ENCODE measurements at places on chromosomes 12 and 14.

DNA sequence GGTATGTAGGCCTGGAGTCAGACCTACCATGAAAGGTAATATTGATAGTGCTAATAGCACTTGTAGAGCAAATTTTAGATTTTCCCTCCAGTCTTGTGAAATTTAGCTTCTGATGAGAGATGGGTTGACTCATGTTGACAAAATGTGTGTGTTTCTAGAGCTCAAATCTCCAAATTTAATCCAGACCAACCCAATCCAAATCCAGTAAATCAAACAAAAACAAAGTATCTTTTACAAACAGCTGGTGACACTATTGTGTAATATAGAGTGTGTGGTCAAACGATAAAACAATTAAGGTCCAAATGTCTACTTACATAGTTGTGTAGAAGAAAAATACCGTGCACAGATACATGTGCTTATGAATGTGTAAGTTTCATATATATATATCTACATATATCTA, 63.4 kb upstream of the KITLG start:
- DNase-seq = no peak

DNA sequence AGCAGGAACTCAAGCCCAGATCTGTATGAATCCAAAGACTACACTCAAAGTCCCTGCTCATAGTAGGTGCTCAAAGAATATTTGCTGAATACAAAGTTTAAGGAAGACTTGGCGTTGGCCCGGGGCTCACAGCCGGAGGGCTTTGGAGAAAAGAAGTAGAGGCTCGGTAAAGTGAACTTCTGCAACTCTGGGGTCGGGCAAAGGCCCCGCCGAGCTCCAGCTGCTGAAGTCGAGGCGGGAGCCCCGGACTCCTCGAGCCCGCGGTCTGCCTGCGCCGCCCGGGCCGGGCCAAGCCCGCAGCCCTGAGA, 335 bp downstream of the GCN1 start:
- DNase-seq = no peak

GRCh38 chr12:5498076-5498475, 66.2 kb downstream of the NTF3 start:
- no peak for DNase-seq

GRCh38 chr12:56677680-56678079, 10.4 kb downstream of the PTGES3 start:
- no peak for DNase-seq

- DNase-seq = no peak
Measured at GRCh38 chr12:10873378-10873777, 10.7 kb downstream of the PRH1 start.

GRCh38 chr12:124685689-124686369, 118.4 kb upstream of the NCOR2 start:
- DNase-seq = no peak

DNA sequence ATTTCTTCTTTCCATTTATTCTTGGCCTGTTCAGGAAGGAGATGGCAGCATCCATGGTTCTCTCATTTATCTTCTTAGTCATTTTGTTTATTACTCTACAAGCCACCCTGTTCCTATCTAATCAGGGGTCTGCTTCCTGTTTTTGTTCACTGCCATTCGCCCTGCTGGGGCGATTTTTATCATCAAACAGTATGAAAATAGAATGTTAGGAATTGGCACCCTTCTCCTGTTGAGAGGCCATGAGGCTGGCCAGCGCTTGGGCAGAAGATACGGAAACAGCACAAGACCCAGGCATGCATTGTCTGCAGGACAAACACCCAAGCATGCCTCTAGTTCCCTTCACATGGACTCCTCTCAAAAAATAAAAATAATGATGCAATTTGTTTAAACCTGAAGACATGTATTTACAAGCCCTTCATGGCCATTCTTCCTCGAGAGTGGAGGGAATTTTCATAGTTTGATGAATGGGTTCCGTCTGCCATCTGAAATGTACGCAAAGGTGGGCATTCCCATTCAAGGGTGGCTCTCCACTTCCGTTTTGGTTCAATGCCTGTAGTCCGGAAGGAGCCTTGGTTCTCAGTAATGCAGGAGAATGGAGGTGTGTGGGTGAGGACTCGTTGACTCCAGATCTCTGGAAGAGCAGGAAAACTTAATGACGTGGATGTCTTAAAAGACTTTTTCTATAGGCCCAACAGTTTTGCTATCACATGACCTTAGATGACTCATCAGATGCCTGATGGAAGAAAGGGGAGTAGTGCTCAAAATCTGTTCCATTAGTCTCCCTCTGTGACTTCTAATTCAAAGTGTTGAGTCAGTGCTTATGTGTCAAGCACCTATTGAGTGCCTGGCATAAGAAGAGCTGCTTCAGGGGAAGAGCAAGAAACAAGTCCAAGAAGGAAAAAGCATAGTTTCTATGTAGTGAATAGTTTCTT, 252.4 kb upstream of the TBX3 start:
- DNase-seq = no peak

- no peak for DNase-seq
Measured at GRCh38 chr12:12718381-12718759, 1.2 kb downstream of the CDKN1B start.

DNA sequence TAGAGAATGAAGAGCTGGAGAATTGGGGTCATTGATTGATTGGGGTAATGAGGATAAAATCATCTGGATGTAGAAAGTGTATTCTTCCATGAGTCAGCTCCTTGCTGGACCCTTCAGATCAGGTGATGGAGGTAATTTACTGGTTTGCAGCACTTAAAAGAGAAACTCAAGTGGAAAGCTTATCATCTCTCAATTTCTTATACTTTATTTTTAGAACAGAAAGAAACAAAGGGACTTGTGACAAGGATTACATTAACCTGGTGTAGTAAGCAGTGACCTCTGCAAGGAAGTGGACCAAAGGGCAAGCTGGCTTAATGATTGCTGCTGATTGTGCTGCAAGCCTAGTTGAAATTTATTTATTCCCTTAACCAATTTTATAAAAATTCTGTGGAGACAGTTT, 405.0 kb downstream of the TRHDE start:
- DNase-seq = no peak

DNA sequence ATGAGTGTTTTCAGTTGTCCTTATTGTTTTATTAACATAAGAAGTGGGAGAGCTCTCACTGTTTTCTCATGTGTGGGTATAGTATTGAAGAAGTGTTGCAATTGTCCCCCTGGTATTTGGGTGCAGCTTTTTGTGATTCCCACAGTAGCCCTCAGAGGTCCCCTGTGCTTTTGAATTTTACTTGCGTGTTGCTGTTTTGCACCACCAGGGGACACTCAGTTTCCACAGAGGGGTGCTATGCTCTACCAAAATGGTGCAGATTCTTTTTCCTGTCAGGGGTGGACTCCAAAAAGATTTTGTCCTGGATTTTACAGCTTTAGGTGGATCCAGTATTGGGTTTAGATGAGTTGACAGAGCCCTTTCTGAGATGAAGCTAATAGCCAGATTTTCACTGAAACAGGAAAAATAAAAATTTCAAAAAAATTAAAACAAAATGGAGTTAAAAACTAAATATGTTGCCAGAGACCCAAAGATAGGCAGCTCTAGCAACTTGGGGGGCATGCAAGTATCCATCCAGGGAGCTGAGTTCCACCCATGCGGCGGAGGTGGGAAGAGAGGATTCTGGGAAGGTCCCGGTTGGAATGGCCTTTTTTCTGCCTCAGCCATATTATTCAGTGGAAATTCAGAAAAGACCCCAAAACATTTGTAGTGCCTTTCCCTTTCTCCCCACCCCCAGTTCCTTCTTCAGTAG, 50.2 kb downstream of the TTLL5 start:
- DNase-seq = no peak

DNA sequence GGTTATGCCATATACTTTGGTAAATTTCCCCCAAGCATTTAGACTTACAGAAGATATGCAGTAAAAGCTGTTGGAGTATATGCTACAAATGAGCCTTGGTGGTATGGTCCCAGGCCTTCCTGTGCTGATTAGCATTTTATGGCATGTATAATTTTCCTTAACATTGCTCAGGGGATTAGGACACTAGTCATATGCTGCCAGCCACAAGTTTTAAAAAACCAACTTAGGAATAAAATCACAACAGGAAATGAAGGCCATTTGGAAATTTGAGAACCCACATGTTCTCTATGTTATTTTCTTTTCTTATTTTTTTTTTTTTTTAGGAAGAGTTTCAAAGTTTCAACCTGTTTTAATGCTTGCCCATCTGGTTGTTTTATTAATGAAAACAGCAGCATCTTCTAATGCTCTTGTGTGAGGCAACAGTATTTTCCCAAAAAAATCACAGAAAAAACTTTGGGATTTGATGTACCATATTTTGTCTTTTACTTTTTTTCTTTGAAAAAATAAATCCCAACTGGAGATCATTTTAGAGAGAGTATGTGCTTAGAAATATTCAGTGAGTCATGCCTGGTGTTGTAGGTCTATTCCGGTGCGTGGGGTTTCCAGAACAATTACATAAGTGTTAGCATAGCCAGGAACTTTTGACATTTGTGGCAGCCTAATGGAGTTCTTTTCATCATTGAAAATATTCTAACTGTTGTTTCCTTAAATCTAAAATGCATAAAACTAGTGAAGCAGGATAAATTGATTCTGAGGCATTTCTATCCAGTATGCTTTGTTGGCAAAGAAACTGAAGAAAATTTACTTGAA, 21.7 kb upstream of the DUSP6 start:
- DNase-seq = no peak

DNA sequence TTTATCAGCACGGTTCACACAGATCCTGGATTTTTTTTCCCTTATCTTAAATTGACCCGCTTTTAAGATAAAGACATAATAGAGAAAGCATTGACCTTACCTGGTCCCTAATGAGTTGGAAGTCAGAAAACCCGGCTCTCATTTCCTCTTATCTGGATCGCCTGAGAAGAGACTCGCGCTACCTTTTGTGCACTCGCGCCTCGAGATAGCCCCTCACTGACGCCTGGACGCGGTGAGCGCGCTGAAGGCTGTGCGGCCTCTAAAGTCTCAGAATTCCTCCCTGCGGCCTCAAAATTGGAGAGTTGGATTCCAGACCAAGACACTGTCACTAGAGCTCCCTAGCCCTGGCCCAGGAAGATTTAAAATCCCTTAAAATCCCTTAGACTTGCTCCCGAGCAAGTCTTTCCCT, 7.0 kb downstream of the NKX2-1 start:
- no peak for DNase-seq

DNA sequence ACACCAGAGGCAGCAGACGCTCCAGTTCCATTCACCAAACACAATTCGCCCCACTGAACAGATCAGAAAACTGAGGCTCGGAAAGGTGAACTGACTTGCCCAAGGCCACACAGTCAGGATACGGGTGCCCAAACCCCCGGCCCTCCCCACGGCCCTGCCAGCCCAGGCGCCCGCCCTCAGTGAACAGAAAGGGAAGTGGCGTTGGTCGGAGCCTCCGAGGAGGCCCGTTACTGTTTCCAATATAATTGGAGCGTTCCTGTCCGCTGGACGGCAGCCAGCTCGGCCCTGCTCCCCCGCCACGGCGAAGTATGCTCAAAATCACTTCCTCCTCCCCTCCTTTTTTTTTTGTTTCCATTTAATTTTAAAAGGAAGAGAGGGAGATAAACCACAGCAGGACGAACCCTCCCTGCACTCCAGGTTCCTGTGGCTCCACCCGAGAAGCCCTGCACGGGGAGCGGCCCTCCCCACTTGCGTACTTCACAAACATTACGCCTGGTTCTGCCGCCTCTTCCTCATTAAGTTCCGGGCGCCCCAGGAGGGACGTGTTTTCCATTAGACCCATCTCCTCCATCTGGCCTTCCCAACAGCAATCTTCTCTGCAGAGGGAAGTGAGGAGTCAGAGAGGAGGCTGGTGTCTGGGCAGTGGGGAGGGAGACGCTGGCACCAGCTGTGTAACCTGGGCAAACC, 61.1 kb downstream of the NCOR2 start:
- no peak for DNase-seq

DNA sequence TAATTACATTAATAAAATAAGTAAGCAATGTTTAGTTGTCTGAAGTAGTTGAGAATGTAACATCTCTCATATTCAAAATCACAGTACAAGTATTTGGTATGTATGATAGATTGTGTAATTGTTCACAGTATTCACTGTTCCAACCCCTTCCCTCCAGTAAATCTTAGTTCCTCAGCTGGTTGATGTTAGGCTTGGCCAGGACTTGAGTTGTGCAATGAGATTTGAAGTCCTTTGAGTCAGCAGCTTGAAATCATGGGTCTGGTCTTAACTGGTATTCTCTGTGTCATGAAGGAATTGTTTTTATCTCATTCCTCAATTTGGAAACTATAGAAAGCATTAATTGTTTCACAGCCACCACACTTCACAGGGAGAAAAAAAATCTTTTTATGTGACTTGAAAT, 477.1 kb downstream of the FSCB start:
- no peak for DNase-seq

GRCh38 chr14:100567009-100567876, 20.0 kb downstream of the BEGAIN start:
- no peak for DNase-seq

DNA sequence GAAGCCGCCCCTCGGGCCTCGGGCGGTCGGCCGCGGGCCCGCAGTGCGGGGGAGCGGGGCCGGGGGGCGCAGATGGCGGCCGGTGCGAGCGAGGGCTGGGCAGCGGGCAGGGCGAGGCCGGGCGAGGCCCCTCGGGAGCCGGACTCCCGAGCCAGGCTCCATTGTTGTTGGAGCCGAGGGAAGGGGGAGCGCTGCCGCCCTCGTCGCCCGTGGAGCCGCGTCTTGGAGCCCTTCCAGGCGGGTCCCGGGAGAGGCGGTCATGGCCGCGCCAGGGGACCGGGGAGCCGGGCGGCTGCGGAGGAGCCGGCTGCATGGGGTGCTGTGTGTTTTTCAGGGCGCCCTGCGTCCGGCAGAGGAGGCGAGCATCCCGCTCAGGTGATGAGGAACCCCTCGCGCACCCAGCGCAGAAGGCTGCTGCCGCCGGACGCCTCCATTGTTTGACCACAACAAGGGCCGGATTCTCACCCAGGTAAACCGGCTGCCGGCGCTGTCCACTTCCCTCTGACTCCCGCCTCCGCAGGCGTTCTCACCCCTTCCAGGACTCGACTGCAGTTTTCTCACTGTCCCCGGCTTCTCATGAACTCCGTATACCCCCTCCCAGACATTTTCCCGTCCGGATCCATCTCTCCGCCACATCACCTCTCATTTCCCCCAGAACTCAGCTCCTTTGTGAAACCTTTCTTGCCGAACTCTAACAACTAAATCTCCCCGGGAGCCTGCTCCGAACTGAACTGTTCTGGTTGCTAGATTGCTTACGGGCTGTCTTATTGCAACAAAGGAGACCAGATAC, 732 bp downstream of the ZNF664 start:
- DNase-seq = peak; percentile 2

GRCh38 chr12:106867651-106868050, 88.1 kb upstream of the TMEM263 start:
- DNase-seq = no peak

GRCh38 chr12:52392465-52393007, 7.1 kb upstream of the KRT84 start:
- no peak for DNase-seq

- DNase-seq = no peak
Measured at GRCh38 chr12:108852674-108853309, 4.6 kb downstream of the SSH1 start.

- no peak for DNase-seq
Measured at GRCh38 chr12:64252681-64253080, 30.6 kb upstream of the KICS2 start.

GRCh38 chr14:98855926-98856715, 415.9 kb downstream of the BCL11B start:
- DNase-seq = no peak

- DNase-seq = peak; percentile 24
Measured at GRCh38 chr12:123363740-123364531, 711 bp downstream of the SBNO1 start.

GRCh38 chr12:108585864-108586263, 12.0 kb downstream of the TMEM119 start:
- no peak for DNase-seq
